ENCODE measurements at places on chromosomes 7 and 10.

- peak; percentile 15 for DNase-seq
Observed at GRCh38 chr10:124935946-124936345, 6.0 kb upstream of the ZRANB1 start.

- DNase-seq, result no peak
Observed at GRCh38 chr10:71254834-71255549, 42.6 kb downstream of the UNC5B start.

- no peak for DNase-seq
Observed at GRCh38 chr10:120318862-120319261, 138.2 kb upstream of the PLPP4 start.

- DNase-seq, result no peak
Observed at GRCh38 chr10:128875030-128875744, 591.9 kb upstream of the MGMT start.

DNA sequence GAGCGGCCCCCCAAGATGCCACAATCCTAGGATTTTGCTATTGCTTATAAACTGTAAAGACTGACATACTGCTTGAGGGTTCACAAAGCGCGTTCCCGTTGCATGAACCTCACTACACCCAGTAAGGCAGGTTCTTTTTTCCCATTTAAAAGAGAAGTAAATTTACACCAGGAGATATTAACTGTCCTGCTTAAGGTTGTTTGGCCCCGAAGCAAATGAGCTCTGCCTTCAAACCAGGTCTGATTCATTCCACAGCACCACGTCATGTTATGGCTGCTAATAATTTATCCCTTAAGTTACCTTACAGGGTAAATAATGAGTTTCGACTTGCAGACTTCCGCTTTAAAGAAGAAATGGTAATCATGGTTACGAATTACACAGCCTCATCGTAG lies 559 bp upstream of the FKBP14 start:
- DNase-seq, result peak; percentile 45

DNA sequence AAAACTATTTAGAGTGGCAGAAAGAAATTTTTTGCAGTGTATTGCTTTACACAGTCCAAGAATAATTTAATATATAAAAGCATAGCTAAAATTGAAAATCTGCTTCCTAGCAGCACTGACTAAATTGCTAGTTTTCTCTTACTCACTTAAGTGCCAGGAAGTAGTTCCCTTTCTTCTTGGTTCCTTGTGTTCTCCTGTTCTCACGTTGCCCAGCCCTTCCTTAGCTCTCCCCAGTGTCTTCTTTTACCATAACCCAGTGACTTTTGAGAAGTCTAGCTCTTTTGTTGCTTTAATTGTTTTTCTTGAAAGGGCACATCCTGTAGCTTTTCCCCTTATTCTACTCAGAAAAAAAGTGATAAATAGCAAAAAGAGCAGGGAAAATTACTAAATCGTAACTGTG lies 215.5 kb downstream of the THSD7A start:
- no peak for DNase-seq

- peak; percentile 38 for DNase-seq
Observed at GRCh38 chr7:2567679-2568278, 9.0 kb downstream of the IQCE start.
